Myocyte (in vitro differentiated cells): ENCODE measurements at places on chromosomes 7 and 10. TPM values are rescaled to one million over a fixed set of nuclear protein-coding genes. Genes with fewer than 3 reads are reported as not detected.

ENKUR gene
- total RNA-seq, result not detected in 2 replicates

SPDYE5 gene
- not detected in 2 replicates for total RNA-seq

PSD gene
- total RNA-seq, result 0.10 and 0.32 TPM in 2 replicates

HOXA11 gene
- 1.7 TPM in 2 replicates for total RNA-seq

CLDN3 gene
- not detected in 2 replicates for total RNA-seq

LRRC17 gene
- 533 and 907 TPM in 2 replicates for total RNA-seq

DNA sequence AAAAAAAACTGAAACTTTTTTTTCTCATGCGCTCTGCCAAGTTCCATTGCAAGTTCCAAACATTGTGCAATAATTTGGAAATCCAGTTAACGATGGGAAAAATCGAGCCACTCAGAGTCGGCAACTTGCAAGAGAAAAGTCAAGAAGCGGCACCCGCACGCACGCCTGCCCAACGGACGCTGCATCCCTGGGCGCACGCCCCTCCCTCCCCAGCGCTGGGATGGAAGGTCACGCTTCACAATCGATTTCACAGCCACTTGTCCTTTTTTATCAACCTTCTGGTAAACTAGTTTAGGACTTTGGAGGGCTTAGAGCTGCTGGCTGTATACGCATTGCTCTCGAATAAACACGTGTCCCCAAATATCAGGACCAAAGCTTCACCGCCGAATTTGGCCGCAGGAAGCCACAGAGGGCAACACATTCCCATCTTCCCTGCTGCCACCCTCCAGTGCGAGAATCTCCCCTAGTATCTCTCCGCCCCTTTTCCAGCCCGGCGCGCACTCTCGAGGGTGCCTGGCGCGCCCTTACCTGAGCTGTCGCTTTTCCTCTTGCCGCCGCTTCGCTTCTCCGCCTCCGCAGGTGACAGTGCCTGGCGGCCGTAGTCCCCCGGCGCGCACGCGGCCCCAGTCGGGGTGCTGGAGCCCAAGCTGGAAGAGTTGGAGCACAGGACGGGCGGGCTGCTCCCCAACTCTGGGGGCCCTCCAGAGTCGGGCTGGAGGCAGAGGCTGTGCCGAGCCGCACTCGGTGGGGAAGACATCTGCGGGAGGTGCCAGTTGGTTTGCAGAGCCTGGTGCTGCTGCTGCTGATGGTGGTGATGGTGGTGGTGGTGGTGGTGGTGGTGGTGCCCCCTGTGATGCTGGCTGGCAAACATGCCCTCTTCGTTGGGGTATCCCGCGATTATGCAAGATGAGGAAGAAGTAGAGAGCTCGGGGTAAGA, 857 bp downstream of the MEOX2 start:
- peak; percentile 65 for DNase-seq

GRCh38 chr10:126208726-126209302, 179.5 kb downstream of the ADAM12 start:
- no peak for DNase-seq

DNA sequence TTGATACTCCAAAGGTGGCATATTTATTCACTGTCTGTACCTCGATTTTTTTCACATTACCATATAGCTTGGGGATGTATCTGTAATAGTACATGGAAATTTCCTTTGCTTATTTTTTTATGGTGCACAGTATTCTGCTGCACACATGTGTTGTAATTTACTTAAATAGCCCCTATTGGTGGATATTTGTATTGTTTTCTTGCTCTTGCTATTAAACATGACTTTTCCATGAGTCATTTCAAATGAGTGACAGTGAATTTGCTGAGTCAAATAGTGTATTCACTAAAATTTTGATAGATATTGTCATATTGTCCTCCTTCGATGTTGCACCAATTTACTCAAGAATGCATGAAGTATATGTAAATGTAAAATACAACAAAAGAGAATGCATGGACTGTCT, 122.7 kb upstream of the STEAP4 start:
- no peak for DNase-seq

- DNase-seq, result no peak
Measured at GRCh38 chr7:101833799-101834198, 16.4 kb downstream of the CUX1 start.
